Sigmoid colon (tissue), 7 donors: ENCODE measurements at places on chromosomes 2 and 18. TPM values are rescaled to one million over a fixed set of nuclear protein-coding genes. Genes with fewer than 3 reads are reported as not detected.

UGT1A8 gene
- not detected for total RNA-seq

GRCh38 chr2:6934758-6935651, 17.8 kb downstream of the RNF144A start:
- H3K4me1 ChIP-seq = no peaks in the 10 kb centered on the region
- H3K27me3 ChIP-seq = no peaks in the 10 kb centered on the region
- no peak overlapping the region for H3K4me3 ChIP-seq
- no peak overlapping the region for H3K27ac ChIP-seq

ARHGEF33 gene
- total RNA-seq = 1.4 TPM

GRCh38 chr2:135162377-135162776, 110.3 kb downstream of the RAB3GAP1 start:
- no peak overlapping the region for H3K4me3 ChIP-seq
- H3K27ac ChIP-seq = no peak overlapping the region
- H3K4me1 ChIP-seq = no peaks in the 10 kb centered on the region
- DNase-seq = no peak

- H3K36me3 ChIP-seq = peaks cover 49% of the 10 kb centered on the region
- H3K27me3 ChIP-seq = no peaks in the 10 kb centered on the region
Observed at GRCh38 chr2:48600204-48600813, 17.3 kb upstream of the GTF2A1L start.

IMP4 gene
- total RNA-seq = 86.0 TPM

DNA sequence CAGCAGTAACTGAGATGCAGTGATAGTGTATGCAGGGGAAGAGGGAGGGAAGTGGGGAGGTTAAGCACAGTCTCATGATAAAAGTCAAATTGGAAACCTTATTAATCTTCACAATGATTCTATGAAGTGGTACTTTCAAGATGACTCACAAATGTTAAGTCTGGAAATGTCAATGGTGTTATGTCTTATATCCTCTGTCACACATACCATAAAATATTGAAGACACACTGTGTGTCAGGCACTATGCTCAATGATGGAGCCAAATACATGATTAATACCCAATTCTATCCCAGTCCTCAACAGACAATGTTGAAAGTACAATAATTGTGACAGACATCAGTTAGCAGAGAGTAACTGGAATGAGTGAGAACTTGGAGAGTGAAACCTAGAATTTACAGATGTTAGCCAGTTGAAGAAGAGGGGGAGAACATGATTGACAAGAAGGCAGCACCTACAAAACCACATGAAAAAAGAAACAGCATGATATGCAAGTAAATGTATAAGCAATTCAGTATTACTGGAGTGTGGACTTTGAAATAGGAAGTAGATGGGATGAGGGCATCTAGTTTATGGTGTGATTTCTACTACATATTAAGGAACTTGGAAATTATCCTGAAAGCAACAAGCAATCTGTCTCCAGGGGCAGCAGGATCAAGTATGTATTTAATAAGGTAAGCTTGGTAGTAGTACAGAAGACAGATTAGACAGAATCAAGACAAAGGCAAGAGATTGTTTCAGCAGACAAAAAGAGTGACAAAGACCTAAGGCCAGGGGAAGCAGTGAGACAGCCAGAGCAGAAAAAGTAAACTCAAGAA, 107.6 kb downstream of the STRN start:
- H3K36me3 ChIP-seq = peaks cover 5% of the 10 kb centered on the region
- no peaks in the 10 kb centered on the region for H3K4me1 ChIP-seq
- no peak overlapping the region for H3K4me3 ChIP-seq
- no peak overlapping the region for H3K27ac ChIP-seq

- no peak overlapping the region for H3K27ac ChIP-seq
- no peaks in the 10 kb centered on the region for H3K4me1 ChIP-seq
- H3K36me3 ChIP-seq = no peaks in the 10 kb centered on the region
- H3K27me3 ChIP-seq = no peaks in the 10 kb centered on the region
Observed at GRCh38 chr2:225326969-225327368, 72.5 kb upstream of the NYAP2 start.

SNTG2 gene
- total RNA-seq = 3.2 TPM

DNA sequence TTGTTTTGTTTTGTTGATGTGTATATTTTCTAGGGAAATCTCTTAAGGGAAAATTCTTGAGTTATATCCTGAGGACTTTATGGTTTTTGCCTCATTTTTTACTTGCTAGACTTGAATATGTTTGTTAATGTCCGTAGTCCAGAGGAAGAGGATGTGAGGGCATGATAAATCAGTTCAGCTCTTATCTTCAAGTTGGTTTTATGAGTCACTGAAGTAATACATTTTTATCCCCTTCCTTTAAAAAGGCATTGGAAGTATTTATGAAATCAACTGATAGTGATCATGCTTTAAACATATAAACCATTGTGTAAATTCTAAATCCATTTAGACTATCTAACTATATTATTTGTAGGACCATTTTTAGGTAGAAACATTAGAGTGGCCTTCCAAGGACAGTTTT, 43.9 kb upstream of the CYBRD1 start:
- DNase-seq = no peak
- H3K27me3 ChIP-seq = no peaks in the 10 kb centered on the region
- no peak overlapping the region for H3K4me3 ChIP-seq
- H3K27ac ChIP-seq = no peak overlapping the region
- H3K36me3 ChIP-seq = no peaks in the 10 kb centered on the region

- no peaks in the 10 kb centered on the region for H3K36me3 ChIP-seq
- peak overlapping the region; percentile 71 for H3K27ac ChIP-seq
- DNase-seq = peak; percentile 70
- peaks cover 30% of the 10 kb centered on the region for H3K4me1 ChIP-seq
- no peak overlapping the region for H3K4me3 ChIP-seq
Observed at GRCh38 chr2:189412330-189412953, 28.8 kb upstream of the WDR75 start.

DNA sequence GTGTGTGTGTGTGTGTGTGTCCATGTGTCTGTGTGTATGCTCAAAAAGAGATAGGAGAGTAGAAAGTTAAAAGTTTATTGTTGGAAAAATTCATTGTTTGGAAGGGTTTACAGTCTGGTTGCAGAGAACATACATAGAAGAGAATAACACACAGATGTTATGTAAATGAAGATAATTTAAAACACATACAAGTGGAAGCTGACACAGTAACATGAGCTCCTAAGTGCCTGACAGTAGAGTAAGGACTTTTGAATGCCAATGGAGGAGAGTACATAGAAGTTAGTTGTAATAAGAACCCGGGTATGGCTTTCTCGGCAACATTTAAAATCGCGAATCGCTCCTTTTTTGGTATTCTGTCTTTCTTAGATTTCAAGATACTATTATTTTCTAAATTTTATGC, 137.0 kb upstream of the FANCL start:
- H3K27ac ChIP-seq = no peak overlapping the region
- no peaks in the 10 kb centered on the region for H3K27me3 ChIP-seq
- H3K4me1 ChIP-seq = no peaks in the 10 kb centered on the region
- DNase-seq = no peak
- H3K4me3 ChIP-seq = no peak overlapping the region

GRCh38 chr2:180077295-180077906, 70.3 kb upstream of the CWC22 start:
- H3K4me1 ChIP-seq = no peaks in the 10 kb centered on the region
- no peak for DNase-seq
- H3K4me3 ChIP-seq = no peak overlapping the region
- no peaks in the 10 kb centered on the region for H3K36me3 ChIP-seq
- H3K27me3 ChIP-seq = no peaks in the 10 kb centered on the region
- no peak overlapping the region for H3K27ac ChIP-seq

AOX1 gene
- total RNA-seq = 20.8 TPM

DNA sequence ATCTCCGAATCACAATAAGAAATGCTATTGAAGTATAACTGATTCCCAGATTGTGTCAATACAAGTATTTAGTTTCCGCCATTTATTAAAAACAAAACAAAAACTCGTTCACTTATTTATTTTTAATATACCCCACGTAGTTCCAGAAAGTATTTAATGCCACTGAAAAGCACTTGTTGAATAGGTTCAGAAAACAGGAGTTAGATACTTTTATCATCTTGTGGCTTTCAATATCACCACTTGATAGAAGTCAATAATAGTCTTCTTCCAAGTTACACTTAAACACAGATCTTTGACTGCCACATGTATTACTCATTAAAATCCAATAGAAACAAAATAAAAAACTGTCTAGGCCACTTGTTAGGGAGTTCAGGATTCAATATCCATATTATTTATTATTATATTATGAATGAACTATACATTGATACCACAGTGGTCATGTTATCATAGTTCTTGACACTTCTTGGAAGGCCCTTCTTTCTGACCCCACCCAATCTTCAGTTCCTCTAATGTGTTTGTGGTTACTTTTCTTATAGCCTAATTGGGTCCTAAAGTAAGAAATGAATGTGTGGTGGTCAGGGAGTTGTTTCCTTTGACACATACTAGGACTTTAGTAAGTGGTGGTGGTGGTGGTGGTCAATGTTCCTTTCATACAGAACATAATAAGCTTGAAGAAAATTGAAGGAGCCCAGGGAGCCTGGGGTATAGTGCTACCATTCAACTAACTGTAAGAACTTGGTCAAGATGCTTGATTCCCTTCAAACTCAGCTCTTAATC, 221.3 kb upstream of the ITGA4 start:
- H3K36me3 ChIP-seq = no peaks in the 10 kb centered on the region
- no peaks in the 10 kb centered on the region for H3K27me3 ChIP-seq
- no peaks in the 10 kb centered on the region for H3K4me1 ChIP-seq
- no peak overlapping the region for H3K4me3 ChIP-seq
- no peak overlapping the region for H3K27ac ChIP-seq
- DNase-seq = no peak
